NCI-H1694 (cell line): ENCODE measurements at places on chromosomes 2 and 18.

DNA sequence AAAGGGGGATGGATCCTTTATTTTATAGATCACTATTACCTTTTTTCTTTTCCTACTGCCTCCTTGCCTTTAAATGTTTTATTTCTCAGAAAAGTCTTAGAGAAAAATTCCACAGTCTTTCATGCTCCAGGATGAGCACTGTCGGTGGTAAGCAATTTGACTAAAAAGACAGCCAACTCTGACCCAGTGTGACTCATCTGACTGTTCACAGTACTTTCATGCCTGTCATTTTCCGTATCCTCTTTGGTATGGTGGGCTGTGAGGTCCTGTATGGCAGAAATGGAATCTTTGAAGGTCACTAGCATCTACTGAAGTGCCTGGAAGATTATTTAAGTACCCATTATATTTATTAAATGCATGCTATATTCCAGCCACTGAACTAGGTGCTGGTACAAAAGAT lies 2.1 kb upstream of the RFTN2 start:
- no peak for DNase-seq

DNA sequence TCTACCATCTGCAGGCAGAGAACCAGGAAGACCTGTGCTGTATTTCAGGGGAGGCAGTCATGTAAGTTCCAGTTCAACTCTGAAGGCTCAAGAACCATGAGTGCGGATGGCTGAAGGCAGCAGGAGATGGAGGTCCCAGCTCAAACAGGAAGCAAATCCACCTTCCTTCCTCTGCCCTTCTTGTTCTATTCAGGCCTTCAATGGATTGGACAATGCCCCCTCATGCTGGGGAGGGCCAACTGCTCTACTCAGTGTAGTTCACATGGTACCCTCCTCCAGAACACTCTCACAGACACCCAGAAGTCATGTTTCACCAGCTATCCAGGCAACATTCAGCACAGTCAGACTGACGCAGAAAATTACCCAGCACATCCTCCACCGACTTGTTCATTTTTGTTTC lies 39.1 kb upstream of the RAB31 start:
- no peak for DNase-seq

DNA sequence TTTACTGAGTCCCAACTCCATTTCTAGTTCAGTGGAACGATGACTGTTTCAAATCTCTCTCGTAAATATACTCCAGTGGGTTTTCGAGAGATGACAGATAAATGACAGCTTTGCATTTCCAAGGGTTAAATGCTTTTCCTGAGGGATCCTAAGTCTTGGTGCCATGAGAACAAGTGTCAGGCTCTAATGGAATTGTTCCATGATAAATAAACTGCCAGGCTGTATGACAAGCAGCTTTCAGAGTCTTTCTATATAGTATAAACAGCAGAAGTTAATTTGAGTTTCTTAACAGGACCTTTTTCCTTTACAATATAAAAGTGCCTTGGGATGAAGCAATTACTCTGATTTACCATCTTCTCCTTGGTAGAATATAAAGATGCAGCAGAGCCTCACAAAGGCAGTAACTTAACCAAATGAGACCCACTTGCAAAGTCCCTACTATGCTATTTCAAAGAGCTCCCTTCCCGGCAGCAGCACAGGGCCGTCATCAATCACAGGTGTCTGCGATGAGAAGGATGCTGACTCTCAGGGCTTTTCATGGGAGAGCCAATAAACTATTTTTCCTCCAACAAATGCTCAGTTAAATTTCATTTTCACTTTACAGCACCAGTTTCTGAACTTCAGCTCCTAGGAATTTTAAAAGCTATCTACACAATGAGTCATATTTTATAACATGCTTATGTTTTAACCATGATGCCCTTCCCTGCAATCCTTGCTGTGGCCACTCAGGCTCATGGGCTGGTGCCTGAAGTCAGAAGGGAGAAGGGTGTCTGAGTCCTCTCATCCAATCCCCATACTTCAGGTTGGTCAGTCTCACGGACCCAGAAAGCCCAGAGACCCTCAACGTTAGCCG lies 123.8 kb downstream of the AFF3 start:
- DNase-seq, result no peak

GRCh38 chr18:78561757-78562510 lies 417.7 kb upstream of the SALL3 start:
- DNase-seq, result no peak

DNA sequence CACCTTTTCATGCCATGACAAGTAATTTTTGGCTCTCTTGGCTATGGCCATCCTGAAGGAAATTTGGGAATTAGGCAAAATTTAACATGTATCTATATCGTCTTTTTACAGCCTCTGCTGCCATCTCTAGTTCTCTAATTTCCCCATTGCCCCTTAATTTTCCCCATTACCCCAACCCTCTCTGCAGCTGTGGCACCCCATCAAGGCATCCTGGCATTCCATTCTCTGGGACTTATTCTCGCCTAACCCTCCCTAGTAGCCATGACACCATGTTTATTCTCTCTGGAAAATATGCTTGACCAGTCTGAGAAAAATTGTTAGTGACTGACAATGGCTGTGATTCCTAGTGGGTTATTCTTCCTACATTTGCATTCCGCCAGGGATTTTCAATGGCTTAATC lies 43.9 kb upstream of the GLS start:
- no peak for DNase-seq
